Bone marrow (tissue), 2 donors: ENCODE measurements at places on chromosomes 12 and 14.

- no peak for DNase-seq
Measured at GRCh38 chr12:80189241-80189640, 89.9 kb downstream of the OTOGL start.

DNA sequence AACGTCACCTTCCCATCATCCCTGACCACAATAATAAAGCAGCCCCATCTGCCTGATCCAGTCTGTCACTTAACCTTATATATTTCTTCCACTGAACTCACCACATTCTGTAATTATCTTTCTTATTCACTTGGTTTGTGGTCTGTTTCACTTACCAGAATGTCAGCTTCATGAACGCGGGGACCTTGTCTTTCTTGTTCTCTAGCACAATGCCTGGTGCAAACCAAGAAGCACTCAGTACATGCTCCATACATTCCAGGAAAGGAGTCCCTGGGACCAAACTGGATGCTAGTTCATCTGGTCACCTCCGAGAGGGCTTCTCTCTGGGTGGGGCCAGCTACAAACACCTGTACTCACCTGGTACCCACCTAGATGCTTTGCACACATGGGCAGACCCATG, 17.4 kb upstream of the ANKRD33 start:
- no peak for DNase-seq

GRCh38 chr12:15757553-15758255, 31.5 kb downstream of the EPS8 start:
- no peak for DNase-seq

- no peak for DNase-seq
Measured at GRCh38 chr12:64325055-64325454, 65.5 kb downstream of the C12orf56 start.

GRCh38 chr14:74258764-74259035, 19.5 kb downstream of the VSX2 start:
- no peak for DNase-seq

GRCh38 chr14:94056579-94057308, 24.3 kb downstream of the DDX24 start:
- DNase-seq = no peak

GRCh38 chr12:49930515-49931288, 19.8 kb upstream of the AQP2 start:
- no peak for DNase-seq

DNA sequence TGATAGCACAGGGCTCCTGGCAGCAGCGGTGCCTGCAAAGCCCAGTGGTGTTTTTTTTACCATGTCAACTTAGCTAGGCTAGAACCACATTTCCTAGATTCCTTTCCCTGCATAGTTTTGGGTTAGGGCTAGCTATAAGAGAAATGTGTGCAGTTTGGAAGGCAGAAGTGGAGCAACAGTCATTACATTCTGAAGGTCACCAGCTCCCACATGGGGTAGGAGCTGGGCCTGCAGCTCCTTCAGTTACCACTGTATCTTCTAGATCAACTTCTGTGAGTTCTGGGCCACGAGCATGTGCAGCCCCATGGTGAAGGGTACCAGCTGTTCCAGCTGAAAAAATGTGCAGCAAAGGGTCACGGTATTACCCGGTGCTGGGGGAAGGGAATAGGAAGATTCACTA, 2.3 kb upstream of the SLC25A3 start:
- no peak for DNase-seq
